CD4-positive, alpha-beta T cell treated with Interleukin-15 for 4 hours (primary cell): ENCODE measurements at places on chromosomes 6 and 20.

GRCh38 chr6:2651536-2651935, 99.2 kb downstream of the MYLK4 start:
- no peak for DNase-seq

GRCh38 chr6:42043787-42044475, 6.4 kb upstream of the TAF8 start:
- DNase-seq, result peak; percentile 93

GRCh38 chr6:39361657-39362486, 39.4 kb upstream of the KCNK16 start:
- peak; percentile 35 for DNase-seq

DNA sequence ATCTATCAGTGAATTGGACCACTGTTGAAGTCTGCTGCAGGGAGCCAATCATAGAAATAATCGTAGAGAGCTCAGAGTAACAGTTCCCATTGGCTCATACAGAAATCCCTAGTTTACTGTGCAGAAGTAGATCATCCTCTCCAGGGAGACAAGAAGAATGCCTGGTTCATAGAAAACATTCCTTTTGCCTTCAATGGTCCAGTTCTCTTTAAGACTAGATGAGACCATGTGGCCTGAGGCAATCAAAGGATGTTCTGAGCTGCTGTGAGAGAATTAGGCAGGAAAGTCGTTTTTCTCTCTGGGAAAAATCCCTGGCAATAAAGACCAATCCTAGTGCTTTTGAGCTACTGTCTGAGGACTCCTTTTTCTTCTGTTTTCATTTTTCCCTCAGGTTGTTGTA, 208.4 kb downstream of the CENPW start:
- DNase-seq, result no peak

DNA sequence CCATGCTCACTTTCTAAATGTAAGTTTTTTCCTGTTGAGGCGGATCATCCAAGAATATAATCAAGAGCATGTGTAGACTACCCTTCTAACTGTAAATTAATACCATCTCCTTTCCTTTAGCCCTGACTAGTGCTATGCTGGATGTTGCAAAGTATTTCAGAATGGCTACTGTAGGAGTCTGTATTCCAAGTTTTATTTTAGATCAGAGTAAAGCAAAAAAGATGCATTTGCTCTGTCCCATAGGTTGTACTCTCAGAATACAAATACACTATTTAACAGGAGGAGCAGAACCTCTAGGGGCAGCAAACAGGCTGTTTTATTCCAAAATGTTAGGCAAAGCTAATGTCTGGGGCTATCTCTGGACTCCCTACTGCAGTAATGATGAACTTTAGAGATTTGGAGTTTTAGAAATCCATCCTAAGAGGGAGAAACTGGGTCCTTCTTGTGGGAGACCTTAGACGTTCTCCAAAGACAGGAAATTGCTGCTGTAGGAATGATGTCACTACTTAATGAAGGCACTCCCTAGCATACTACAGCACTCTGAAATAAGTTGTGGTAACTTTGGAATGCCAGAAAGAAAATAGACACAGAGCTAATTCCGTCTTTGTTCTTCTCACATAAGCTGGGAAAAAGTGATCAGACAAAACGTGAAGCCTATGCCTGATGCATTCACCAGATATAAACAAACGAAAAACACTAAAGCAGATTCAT, 392.4 kb upstream of the HS3ST5 start:
- DNase-seq, result no peak

DNA sequence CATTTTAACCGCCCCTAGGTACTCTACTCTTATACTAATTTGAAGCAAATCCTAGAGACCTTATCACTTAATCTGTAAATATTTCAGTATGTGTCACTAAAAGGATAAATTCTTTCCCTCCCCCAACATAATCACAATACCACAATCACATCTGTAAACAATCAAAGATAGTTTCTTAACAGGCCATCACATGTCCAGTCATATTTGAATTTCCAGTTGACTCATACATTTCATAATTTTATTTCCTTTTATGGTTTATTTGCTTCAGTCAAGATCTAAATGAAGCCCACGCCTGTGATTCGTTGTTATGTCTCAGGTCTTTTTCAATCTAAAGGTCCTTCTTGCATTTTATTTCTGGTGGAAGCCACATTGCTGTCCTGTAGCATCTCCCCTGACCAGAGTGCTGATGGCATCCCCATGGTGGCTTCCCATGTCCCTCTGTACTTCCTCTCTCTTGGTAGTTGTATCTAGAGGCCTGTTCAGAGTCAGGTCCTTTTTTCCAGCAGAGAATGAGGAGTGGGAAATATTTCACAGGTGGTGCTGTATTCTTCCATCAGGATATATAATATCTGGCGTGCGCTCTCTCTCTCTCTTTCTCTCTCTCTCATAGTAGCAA, 128.6 kb upstream of the SLC22A23 start:
- no peak for DNase-seq

DNA sequence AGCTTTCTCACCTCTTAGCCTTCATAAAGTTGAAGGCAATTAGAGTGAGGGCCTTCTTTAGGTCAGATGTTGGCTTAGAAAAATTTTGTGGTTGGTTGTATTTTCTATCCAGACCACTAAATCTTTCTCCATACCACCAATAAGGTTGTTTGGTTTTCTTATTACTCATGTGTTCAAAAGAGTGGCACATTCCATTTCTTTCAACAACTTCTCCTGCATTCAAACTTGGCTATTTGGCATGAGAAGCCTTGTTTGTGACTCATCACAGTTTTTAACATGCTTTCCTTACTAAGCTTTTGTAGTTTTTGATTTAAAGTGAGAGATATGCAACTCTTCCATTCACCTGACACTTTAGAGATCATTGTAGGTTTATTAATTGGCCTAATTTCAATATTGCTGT, 949.6 kb downstream of the TBC1D32 start:
- no peak for DNase-seq

- no peak for DNase-seq
Observed at GRCh38 chr6:11213422-11214021, 18.9 kb downstream of the NEDD9 start.

DNA sequence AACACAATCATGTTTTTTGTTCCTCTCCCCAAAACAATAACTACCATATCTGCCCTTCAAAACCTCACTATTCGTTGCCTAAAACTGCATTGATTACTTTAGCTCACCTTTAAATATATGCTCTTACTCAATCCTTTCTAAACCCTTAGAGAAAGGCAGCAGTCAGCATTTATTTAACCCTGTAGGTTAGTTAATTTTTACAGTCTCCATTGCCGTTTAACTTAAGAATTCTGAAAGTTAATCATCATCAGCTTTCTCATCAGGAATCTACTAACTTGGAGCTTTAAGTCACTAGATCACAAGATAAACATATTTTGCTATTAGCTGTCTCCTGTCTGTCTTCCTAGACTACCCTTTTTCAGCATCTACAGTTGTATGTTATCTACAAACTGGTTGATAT, 991.9 kb downstream of the EPHA7 start:
- no peak for DNase-seq

GRCh38 chr6:6811128-6812009, 222.8 kb downstream of the LY86 start:
- DNase-seq, result peak; percentile 18

DNA sequence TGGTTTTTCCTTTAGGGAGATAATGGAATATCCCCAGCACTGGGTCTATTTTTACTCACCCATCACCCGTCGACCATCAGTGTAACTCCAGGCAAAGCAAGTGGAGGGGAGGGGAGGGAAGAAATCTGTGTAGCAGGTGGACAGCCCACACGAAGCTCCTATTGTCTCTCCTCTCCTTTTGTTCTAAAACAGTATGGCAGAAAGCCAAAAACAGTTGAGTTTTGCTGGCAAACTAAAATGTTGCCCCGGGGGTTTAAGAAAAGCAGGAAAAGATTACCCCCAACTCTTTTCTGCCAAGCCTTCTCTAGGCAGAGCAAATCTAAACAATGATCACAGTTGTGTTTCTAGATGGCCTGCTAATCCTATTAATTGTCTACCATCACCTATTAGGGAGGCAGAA, 89.7 kb downstream of the PREP start:
- DNase-seq, result no peak

GRCh38 chr6:25013246-25013645, 77.5 kb upstream of the RIPOR2 start:
- no peak for DNase-seq

DNA sequence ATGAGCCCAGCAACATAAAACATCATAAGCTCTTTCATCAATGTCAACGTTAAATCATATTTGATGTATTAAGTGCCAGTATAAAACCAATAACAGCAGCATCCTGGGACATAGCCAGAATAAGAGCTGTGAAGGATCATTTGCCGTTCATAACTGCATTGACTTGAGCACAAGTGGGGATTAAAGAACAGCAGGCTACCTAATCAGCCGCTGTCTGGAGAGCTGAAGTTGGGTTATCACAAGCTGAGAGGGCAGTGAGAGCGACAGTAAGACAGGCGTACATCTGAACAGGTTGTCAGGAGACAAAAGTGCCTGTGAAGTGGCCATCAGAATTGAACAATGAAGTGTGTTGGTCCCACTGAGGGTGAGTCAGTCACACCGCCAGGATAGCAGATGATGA, 269.6 kb downstream of the GRIK2 start:
- no peak for DNase-seq

DNA sequence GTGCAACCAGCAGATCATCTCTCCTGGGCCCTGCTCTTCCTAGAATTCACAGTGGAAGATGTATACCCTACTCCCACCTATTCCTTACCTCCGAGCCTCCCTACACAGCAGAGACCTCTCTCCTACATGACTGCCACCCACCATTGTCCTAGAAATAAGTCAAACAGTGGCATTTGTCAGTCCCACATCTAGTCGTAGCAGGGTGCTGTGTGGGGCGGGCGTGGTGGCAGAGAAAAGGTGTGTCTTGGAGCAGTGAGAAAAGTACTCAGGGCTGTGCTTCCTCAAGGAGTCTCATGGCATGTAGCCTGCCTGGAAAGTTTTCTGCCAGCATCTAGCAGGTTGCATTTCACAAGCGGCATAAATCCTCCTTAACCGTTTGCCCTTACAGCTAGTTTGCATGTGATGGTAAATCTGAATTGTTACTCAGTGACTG, 59.4 kb upstream of the PTGIS start:
- no peak for DNase-seq

- no peak for DNase-seq
Observed at GRCh38 chr6:143185288-143185687, 124.6 kb downstream of the AIG1 start.

GRCh38 chr6:75377386-75377785, 92.8 kb upstream of the TMEM30A start:
- DNase-seq, result no peak

GRCh38 chr6:48606618-48607017, 495.6 kb upstream of the PTCHD4 start:
- DNase-seq, result no peak

GRCh38 chr6:30238178-30238795, 25.1 kb upstream of the TRIM26 start:
- peak; percentile 30 for DNase-seq

GRCh38 chr20:34389206-34389953, 26.3 kb downstream of the ITCH start:
- DNase-seq, result no peak

DNA sequence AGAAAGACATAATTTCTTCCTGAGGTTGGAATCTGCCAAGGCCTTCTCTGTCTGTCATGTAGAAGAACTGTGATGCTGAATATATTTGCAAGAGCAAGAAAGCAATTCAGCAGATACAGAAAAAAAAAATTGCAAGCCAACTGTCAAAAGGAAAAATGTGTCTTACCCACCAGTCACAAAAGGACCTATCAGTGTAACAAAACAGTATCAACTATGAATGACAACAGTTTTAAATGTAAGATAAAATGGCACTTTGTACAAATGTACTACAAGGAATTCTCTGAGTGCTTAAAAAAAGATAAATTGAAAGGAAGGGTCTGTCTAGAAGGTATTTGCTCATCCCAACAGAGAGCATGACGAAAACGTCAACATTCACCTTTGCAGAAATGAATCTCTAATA, 185.3 kb upstream of the TFAP2D start:
- DNase-seq, result no peak

- no peak for DNase-seq
Observed at GRCh38 chr6:12490904-12491571, 200.9 kb downstream of the EDN1 start.

- DNase-seq, result no peak
Observed at GRCh38 chr20:12057778-12058177, 140.1 kb downstream of the BTBD3 start.

GRCh38 chr6:3887150-3887700, 38.1 kb downstream of the FAM50B start:
- no peak for DNase-seq

- DNase-seq, result no peak
Observed at GRCh38 chr6:71933881-71934280, 47.5 kb downstream of the RIMS1 start.

GRCh38 chr6:43250992-43251373, 7.7 kb downstream of the TTBK1 start:
- DNase-seq, result no peak

GRCh38 chr6:45476341-45476740, 98.6 kb upstream of the SUPT3H start:
- no peak for DNase-seq

DNA sequence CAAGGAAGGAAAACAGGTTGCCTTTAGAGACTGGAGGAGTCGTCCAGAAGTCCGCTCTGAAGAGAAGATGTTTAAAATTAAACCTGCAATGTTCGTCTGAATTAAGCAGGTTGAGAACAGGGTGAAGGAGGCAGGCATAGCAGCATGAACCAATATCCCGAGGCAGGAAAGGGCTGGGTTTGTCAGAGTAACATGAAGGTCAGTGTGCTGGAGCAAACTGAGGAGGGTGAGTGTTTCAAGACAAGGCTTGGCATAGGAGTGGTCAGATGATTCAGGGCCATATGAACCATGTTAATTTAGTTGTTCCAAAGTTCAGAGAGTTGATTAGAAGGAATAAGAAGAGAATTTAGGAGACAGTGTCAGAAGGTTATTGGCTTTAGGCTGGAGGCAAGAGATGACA, 93.3 kb downstream of the UTRN start:
- no peak for DNase-seq

DNA sequence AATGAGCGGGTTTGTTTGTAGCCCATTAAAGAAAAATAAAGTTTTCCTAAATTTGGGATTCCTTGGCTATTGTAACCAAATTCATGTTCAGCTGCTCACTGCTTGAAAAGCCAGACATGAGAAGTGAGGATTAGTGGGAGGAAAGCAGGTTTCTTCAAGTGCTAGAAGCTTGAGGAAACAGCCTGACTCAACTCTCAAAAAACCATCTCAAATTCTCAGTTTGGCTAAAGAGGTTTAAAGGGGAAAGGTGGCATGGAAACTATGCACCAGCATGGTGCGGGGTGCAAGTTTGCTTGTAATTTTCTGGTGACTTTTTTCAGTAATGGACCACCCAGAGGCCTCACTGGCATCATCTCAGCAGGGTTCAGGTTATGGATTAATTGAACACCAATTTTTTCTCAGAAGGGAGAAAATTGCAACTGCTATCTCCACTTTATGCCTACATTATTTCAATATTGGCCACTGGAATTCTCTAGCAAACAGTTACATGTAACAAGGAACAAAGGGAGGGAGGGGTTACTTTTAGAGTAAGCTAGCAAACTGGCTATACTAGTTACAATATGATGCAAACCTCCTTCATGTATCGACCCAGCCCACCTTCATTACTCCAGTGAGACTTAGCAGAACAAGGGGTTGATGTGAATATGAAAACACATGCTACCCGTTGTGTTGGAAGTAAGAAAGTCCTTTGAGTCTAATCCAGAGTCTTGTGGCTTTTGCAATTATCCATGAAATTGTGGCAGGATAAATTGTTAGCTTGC, 85.0 kb upstream of the IFNGR1 start:
- no peak for DNase-seq
